ENCODE measurements at places on chromosomes 7 and 10. TPM values are rescaled to one million over a fixed set of nuclear protein-coding genes. Genes with fewer than 3 reads are reported as not detected.

HYAL4 gene
- not detected for total RNA-seq

CCDC146 gene
- total RNA-seq: 2.3 TPM

LIPK gene
- total RNA-seq: not detected

TAS2R3 gene
- 2.2 TPM for total RNA-seq

CLCN1 gene
- total RNA-seq: not detected

GRCh38 chr7:90816511-90817142 lies 220.5 kb downstream of the CDK14 start:
- no peak for DNase-seq
- H3K27me3 ChIP-seq: no peaks in the 10 kb centered on the region
- H3K4me1 ChIP-seq: peaks cover 4% of the 10 kb centered on the region
- H3K27ac ChIP-seq: no peak overlapping the region
- no peaks in the 10 kb centered on the region for H3K36me3 ChIP-seq

DNA sequence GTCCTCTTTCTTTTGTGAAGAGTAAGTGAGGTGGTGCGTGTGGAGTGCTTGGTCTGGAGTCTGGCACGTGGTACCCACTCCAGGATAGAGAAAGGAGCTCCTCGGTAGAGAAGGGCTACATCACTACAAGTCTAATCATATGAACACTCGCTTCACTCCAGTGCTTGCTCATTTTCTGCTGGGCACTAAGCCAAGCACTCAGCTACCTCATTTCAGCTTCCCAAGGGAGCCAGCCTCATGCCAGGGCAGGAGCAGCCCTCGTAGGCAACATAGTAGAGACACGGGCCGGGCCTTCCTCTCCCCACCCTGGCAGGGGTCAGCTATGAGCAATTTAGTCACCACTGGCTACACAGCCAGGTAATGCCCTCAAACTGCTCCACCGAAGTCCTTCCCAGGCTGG lies 11.4 kb upstream of the HSPA12A start:
- H3K27me3 ChIP-seq: peaks cover 15% of the 10 kb centered on the region
- no peaks in the 10 kb centered on the region for H3K4me1 ChIP-seq
- no peaks in the 10 kb centered on the region for H3K36me3 ChIP-seq
- no peak overlapping the region for H3K27ac ChIP-seq
- H3K4me3 ChIP-seq: no peak overlapping the region

- DNase-seq: no peak
- H3K27me3 ChIP-seq: no peaks in the 10 kb centered on the region
- H3K27ac ChIP-seq: no peak overlapping the region
- no peak overlapping the region for H3K4me3 ChIP-seq
- peaks cover 62% of the 10 kb centered on the region for H3K4me1 ChIP-seq
These were observed 90.4 kb downstream of the OSBPL3 start for GRCh38 chr7:24889611-24890010.
